ENCODE measurements at places on chromosomes 4 and X.

- DNase-seq: no peak
Observed at GRCh38 chrX:76064825-76065224, 108.0 kb upstream of the PBDC1 start.

- DNase-seq: no peak
Observed at GRCh38 chrX:21840193-21840545, 752 bp downstream of the MBTPS2 start.

GRCh38 chrX:97909245-97909644 lies 1025.5 kb downstream of the RPA4 start:
- DNase-seq: no peak

DNA sequence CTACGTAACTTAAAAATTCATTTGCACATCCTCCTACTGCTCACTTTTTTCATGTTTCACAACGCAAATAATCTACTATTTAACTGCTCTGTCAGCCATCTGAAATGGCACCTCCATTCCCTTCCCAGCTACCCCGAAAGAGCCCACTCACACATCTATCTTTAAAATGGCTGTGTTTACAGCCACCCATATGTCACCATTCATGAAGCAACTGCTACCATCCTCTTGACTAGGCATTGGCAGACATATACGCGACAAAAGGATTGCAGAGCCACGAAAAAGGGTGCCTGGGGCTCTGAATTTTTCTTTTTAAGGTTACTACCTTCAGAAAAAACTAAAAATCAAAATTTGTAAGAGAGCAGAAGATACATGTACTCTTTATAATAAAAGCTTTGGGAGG lies 11.5 kb downstream of the SH3RF1 start:
- no peak for DNase-seq

- no peak for DNase-seq
Observed at GRCh38 chr4:21077967-21078366, 377.7 kb downstream of the PACRGL start.

- DNase-seq: no peak
Observed at GRCh38 chrX:42776195-42776594, 1.8 kb downstream of the PPP1R2C start.

- no peak for DNase-seq
Observed at GRCh38 chr4:3729188-3729881, 36.9 kb upstream of the ADRA2C start.

DNA sequence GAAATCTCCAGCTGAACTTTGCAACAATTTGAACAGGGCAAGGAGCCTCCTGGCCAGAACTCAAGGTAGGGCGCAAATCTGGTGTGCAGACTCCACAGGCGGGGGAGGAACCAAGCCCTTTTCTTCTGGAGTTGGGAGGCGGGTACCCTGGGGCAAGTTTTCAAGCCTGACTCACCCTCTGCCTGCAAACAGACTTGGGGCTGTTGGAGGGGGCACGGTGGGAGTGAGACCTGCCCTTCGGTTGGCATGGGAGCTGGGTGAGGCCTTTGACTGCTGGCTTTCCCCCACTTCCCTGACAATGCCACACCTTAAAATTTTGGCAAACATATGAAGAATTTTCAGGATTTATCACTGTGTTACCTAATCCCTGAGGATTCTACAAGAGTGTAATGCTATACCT lies 709.8 kb upstream of the DIAPH2 start:
- no peak for DNase-seq

GRCh38 chr4:77232653-77233052 lies 75.6 kb downstream of the CCNG2 start:
- DNase-seq: no peak

GRCh38 chr4:115841871-115842270 lies 728.5 kb upstream of the NDST4 start:
- DNase-seq: no peak

GRCh38 chr4:47519239-47519883 lies 34.3 kb downstream of the ATP10D start:
- no peak for DNase-seq

GRCh38 chr4:134777606-134778005 lies 576.0 kb upstream of the PABPC4L start:
- no peak for DNase-seq

GRCh38 chrX:152901816-152902501 lies 4.1 kb downstream of the ZNF185 start:
- no peak for DNase-seq

GRCh38 chr4:6296026-6296425 lies 26.4 kb downstream of the WFS1 start:
- DNase-seq: no peak

DNA sequence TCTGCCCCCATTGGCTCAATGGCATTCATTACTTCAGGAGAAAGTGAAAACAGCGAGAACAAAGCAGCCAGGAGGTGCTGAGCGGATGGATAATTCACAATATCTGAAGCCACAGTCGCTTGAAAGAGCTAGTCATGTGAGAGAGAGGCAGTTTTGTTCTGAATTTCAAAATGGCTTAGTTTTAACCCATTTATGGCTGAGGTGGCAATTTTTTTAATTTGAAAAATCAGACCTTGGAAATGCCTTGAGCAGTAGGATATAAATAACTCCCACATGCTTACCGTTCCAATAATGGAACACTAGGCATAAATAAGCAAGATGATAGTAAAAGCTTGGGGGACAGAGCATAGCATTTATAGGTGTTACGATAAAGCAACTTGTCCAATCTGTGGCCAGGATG lies 56.9 kb upstream of the CBR4 start:
- DNase-seq: no peak

GRCh38 chrX:20481632-20482031 lies 214.9 kb upstream of the RPS6KA3 start:
- no peak for DNase-seq

DNA sequence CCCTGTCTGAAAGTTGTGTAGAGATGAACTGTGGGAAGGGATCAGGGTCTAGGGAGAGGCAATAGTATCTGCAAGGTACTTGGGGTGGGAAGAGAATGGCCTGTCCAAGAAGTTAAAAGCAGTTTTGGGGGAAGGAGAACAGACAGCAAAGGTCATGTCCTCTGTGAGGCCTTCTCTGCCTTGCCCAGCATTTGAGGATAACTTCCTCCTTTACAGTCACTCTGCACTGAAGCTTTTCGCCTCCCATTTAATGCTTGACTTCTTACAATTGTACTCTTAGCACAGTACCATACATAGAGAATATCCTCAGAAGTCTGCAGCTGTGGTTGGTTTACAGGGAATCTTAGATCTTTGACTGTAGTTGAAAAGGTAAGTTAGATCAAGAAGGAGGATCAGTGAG lies 121.8 kb upstream of the AP1S2 start:
- DNase-seq: no peak

DNA sequence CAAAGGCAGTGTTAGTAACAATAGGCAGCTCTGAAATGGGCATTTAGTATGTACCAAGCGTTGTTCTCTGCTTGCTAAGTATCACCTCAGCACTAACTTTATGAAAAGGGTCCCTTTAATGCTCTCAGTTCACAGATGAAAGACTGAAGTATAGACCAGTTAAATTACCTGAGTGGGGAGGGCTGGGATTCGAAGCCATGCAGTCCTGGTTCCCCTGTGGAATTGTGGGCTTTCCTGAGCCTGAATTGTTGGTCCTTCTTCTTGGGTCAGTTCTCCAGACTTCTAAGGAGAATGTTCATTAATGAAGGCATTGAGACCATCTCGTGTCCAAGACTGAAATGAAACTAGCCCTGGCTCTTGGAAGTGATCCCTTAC lies 7.7 kb upstream of the PRDM8 start:
- no peak for DNase-seq

- DNase-seq: no peak
Observed at GRCh38 chr4:133969202-133969848, 232.3 kb downstream of the PABPC4L start.

- DNase-seq: no peak
Observed at GRCh38 chrX:11414091-11414490, 120.9 kb downstream of the AMELX start.

GRCh38 chrX:28498658-28499057 lies 88.6 kb upstream of the IL1RAPL1 start:
- DNase-seq: no peak

DNA sequence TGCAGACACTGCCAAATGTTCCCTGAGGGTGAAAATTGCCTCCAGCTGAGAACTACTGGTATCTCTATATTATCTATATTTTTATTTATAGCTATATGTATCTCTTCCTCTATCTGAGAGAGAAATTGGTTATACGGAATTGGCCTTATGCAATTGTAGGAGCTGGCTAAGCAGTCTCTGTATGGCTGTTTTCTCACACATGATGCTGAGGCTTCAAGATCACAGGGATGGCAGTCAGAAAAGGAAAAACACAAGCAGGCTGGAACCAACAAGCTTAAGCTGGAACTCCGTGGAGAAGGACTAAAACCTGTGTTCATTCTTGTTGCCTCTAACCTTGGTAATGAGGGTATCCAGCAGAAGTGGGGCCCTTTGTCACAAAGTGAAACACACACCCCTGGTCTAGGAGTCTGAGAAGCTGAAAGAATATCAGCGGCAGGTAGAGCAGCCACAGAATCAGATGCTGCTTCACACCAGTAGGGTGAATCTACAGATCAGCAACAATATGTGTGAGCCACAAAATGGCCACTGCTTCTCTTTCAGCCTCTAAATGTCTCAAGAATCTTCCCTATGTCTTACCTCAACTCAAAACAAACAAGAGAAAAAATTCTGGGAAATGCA lies 166.5 kb upstream of the PPP1R2C start:
- no peak for DNase-seq

DNA sequence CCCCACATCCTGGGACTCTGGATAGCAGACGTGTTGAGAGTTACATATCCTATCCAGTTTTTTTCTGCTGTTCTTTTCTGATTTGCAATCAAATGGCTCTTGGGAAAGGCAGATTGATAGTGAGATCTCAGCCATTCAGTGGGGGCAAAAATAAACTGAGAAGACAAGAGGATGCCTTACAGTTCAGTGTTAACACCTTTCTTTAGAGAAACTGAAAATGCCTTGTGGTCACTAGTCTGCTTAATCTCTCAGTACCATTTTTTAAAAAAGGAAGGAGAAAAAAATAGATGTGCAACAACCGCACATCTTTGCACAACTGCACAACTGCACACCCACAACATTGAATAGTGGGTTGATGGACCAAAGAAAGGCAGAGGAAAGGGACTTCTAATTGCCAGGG lies 109.3 kb downstream of the ARHGEF9 start:
- DNase-seq: no peak

- no peak for DNase-seq
Observed at GRCh38 chr4:106301393-106302061, 14.5 kb downstream of the TBCK start.

GRCh38 chr4:185852961-185853360 lies 41.0 kb upstream of the SORBS2 start:
- no peak for DNase-seq

DNA sequence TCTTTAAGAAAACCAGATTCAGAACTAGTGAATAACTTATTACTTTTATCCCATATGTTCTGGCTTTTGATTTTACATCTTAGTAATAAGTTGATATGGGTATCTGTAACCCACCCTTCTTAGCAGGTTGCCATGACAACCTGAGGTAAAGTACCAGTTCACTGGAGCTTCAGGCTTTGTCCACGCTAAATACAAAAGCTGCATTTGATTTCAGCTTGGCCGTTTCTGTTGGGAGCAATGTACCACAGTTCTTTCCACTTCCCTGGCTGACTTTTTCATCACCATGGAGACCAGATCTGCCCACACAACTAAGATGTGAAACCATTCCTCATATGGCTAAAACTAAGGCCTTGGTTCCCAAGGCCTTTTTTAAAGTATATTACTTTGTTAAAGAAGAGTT lies 26.1 kb downstream of the KLHL34 start:
- no peak for DNase-seq

GRCh38 chrX:11259437-11259836 lies 33.8 kb upstream of the AMELX start:
- no peak for DNase-seq

DNA sequence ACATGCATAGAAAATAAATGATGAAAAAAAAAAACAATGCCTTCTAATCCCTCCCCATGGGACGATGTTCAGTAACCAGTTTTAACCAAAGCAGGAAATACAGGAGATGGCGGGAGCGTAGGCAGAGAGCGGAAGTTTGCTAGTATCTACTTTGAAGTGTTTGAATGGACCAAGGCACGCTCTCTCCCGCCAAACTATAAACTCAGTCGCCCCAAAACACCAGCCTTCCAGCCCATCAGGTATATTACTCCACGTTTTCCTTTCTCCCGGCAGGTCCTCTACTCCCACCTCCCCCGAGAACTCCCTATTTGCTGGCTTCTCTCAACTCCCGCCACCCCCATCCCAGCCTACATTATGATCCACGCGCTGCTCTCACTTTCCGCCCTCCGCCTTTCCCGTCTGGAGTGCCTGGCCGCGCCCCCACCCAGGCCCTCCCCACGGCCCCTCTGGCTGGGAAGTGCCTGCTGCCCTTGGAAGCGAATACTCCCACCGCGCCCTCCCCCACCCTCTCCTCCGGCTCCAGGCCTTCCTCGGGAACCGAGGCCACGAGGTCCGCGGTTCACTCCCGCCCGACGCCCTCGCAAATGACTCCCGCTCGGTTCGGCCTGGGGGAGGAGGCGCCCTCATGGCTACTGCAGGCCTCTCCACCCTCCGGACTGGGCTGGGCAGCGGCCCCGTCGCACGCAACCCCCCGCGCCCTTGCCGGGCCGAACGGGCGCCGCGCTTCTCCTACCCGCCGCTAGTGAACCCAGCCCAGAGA lies 723 bp downstream of the DHX15 start:
- peak; percentile 12 for DNase-seq

GRCh38 chr4:138904793-138905192 lies 110.8 kb upstream of the NOCT start:
- DNase-seq: no peak

DNA sequence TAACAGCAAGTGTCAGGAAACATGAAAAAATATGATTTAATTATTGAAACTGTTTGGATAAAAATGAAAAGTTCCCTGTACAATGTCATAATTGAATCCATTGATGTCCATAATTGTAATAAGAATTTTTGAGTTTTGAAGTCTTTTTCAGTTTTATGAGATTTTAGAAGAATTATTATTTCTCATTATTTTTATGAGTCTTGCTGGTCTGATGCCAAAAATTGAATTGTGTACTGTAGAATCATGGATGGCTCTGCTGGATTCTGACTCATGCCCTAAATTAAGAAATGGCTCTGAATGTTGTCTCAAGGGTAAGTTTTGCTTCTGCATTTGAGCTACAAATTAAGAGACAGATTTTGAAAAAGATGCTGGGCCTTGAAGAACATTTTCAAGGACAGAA lies 132.8 kb upstream of the MAP9 start:
- DNase-seq: no peak

GRCh38 chr4:40316333-40316781 lies 18.8 kb upstream of the CHRNA9 start:
- no peak for DNase-seq

DNA sequence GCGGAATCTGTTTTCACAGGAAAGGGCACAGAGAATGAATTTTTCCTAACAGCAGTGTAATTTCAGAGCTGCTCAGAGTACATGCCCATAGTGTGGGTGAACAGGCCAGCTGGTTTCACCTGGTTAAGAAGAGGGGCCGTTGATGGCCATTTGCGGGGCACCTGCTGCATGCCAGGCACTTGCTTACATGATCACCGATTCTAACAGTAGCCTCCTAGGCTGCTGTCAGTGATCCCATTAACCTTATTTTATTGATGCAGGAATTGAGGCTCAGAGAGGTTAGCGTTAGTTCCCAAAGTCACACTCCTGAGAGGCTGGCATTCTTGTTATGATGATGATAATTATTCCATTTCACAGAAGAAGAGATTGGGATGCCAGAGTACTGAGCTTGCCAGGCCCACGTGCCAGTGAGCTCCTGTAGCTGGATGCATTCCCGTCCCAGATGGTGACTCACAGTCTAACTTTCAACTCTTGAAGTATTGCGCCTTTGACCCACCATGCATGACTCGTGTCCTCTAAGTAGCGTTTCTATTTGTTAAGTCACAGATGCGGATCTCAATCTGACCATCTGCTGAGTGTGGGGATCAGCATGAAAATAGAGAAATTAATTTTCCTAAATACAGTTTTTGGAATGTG lies 76.5 kb downstream of the PSAPL1 start:
- no peak for DNase-seq

Measured in activated T-helper 1 cell treated with anti-CD3 and anti-CD28 coated beads, Interleukin-2, amount 50 U/mL, for 16 hours (primary cell).